AG04449 (cell line): ENCODE measurements at places on chromosomes 3 and 15.

DNA sequence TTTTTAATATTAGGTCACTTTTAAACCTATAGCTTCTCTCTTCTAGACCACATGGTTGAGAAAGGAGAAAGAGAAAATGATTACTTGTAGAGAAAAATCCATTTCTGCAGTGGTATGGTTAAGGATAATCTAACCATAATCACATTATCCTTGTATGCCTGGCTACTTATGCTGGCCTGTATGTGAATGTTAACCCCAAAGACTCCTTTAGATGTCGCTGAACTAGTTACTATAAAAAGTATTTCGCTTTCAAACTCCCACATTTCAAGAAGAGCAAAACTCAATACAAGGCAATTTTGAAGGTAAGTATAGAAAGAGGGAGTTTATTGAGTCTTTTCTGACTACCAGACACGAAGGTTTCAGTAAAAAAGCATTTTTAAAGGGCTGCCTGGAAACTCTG is 2.2 kb downstream of the KCTD6 start:
- no peak for DNase-seq

DNA sequence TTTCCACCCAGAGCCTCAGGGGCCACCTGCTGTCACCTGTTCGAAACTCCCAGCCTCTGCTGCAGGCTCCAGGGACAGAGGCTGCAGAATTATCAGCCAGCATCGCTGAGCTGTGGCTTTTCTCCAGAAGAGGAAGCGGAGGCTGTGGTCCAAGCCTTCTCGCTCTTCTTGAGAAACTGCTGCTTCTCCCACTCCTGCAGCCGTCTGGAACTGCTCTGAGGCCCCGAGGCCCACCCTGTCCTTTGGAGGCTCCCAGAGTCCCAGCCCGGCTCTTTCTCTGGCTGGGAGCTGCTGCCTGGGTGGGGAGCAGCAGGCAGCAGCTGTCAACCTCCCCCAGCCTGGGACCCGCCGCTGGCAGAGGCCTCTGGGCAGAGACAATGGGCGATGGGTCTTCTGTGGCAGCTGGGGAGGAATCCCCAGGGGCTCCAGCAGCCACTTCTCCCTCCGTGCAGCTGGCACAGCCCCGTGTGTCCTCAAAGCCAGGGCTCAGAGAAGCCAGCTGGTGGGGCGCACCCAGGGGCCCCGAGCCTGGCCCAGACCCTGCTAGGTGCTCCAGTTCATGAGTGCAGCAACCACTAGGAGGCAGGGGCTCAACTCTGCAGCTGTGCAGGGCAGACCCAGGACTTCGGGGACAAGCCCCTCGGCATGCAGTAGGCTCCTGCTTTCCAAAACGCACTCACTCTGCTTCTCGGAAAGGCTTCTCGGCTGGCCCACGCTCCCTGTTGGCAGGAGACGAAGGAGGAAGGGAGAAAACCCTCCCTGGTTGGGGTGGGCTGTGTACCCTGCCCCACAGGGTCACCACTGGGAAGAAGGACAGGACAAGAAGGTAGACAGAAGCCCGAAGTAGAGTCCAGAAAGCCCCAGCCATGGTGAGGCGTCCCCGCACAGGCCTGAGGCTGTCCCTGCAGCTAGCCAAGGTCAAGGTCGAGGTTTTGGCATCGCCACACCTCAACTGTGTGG is 49.9 kb upstream of the FURIN start:
- no peak for DNase-seq

DNA sequence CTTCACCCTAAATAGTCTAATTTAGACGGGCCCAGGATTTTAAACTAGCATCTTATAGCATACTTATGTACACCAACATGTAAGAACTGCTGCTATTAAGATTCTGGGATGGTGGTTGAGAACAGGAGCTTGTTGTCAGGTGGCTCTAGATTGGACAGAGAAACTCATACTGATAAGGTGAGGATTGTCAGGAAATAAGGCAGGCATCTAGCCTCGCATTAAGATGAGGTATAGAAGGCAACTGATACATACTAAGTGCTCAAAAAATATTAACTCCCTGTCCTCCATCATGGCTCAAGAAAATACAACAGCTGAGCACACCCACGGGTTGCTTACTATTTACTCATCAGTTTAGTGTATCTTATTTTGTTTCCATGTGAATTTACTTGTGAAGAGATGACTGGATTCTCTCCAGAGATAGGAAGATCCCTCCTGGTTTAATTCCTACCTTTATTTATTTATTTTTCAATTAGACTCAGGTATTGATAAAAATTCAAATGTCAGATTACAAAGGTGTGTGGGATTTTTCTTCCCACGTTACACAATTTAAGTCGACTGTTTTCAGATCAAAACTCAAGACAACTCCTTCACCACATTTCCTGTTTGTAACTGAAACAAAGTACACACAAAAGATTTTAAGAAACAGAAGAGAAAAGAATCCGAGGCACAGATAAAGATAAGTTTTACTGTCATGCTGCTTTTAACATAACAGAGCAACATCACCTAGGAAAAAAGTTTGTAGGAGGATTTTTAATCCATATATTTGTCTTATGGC is at the start of gene TRAT1:
TRAT1 (plus strand) TSS at position 664 of the 775 bp plus-strand sequence. CDS start 142 bp downstream, outside the sequence.
- DNase-seq = no peak

GRCh38 chr15:63104727-63105126 is 16.9 kb upstream of the LACTB start:
- no peak for DNase-seq

GRCh38 chr3:136787349-136787748 is 31.6 kb upstream of the SLC35G2 start:
- DNase-seq = peak; percentile 31

- DNase-seq = no peak
Observed at GRCh38 chr3:23944007-23944783, 891 bp upstream of the NR1D2 start.

- DNase-seq = no peak
Observed at GRCh38 chr3:46370839-46371518, at the start of gene CCR5. Gene CCR5, plus strand, starts transcription at chr3:46370946. Its CDS starts 1,957 bp downstream, at chr3:46372903.

GRCh38 chr3:157606011-157606851 is 103.0 kb upstream of the VEPH1 start:
- no peak for DNase-seq

- no peak for DNase-seq
Observed at GRCh38 chr15:59174151-59174834, 32.4 kb upstream of the LDHAL6B start.

DNA sequence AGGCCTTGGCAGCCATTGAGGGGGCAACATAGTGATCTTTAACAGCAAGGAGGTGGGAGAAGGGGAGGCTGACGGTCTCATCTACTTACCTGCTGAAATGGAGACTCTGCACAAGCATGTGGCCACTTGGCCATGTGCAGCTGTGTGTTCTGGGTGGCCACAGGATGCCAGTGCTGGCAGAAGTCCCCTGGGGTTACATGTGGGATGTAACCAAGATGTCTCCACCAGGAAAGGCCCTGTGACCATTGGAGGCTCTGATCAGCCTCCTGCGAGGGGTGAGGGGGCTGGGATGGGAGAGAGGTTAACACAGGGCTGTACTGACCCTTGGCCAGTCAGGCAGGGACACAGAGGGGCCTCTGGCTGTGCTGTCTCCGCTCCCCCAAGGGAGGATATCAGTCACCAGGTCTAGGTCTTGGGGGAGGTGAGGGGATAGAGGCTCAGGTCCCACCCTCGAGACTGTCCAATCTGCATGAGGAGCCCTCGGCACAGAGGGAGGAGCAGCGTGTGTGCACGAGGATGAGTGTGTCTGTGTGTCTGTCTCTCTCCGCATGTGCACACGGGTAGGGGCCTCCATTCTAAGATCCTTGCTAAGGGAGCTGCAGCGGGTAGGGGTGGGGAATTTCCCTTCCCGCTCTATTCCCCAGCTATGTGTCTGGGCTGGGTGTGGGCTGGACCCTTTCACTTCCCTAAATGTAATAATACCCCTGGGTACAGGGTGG is 19.5 kb downstream of the PRKCD start:
- DNase-seq = no peak

GRCh38 chr3:72995337-72995736 is 1.3 kb upstream of the PPP4R2 start:
- DNase-seq = no peak

- no peak for DNase-seq
Observed at GRCh38 chr15:25087137-25087536, 132.3 kb downstream of the SNRPN start.

DNA sequence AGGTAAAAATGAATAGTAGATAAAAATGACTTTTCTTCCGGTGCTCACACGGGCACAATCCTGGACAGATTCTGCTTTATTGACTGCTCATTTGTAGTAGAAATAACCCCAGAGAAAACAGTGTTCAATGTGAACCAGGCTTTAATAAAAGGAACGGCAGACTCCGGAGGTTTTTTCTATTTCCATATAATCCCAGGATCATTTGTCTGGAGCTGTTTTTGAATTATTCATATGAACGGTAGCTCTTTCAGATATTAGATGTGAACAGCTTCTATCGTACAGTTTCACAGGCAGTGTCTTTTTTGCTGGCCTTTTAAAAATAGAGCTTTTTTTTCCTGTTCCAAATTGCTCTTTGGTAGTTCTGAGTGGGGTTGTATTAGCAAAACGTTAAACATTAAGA is 347.3 kb downstream of the MFSD1 start:
- DNase-seq = no peak

DNA sequence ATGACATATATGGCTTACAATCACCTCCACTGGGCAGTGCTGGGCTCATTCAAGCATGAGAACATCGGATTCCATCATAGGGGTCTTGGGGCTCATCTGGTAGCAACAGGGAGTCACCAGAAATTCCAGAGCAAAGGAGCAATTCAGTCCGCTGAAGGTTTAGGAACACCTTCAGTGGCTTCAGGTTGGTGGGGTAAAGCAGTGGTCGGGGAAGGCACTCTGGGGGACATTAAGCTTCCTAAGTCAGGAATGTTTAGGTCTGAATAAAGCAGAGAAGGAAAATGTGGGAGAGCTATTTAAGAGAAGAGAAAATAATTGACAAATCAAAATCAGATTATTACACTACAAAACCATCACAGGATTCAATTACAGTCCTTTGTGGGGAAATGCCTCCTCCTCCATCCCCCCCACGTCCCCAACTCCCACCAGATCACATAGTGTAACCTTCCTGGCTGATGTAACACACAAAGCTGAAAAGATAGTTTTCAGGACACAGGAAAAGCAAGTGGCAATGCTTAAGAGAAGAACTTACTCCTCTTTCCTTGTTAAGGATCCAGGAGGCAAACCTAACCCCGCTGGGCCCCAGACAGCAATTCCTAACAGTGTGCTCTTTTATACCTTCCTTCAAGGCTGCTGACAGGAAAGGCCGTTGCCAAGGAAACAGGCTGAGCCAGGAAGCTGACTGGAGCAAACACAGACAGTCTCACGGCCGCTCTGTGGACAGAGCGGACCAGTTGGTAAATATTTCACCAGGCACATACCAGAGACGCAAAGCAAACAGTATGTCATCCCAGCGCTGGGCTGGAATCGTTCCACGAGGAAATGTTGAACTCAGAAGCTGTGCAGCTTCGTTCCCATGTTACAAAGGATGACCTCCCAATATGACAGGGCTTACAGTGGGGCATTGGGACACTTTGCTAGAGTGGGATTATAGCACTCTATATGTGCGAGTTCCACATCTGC is 57.5 kb upstream of the LMCD1 start:
- peak; percentile 99 for DNase-seq

- no peak for DNase-seq
Observed at GRCh38 chr3:193962986-193963685, 172.8 kb upstream of the HES1 start.

DNA sequence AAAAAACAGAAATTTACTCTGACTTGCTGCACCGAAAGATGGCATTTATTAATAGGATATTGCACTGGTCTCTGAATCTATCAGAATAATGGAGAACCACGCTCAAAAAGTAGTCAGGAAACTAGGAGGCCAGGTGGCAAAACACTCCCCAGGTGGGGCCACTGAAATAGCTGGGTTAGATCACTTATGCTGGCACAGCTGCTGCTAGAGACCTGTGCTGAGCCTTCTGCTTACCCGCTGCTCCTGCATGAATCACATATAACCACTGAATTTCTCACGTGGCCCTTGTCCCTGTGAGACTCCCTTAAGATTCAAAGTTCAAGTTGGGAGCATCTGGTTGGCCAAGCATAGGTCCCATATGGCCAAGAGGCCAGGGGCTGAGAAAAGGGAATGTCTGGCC is 66.0 kb upstream of the OXTR start:
- DNase-seq = no peak

GRCh38 chr15:48963524-48964113 is at the start of gene SHC4:
Gene SHC4, minus strand, starts transcription at chr15:48963919. Its CDS starts 904 bp downstream, at chr15:48963015.
- no peak for DNase-seq

- peak; percentile 29 for DNase-seq
Observed at GRCh38 chr3:171620825-171621434, 160.7 kb upstream of the TNIK start.

- DNase-seq = no peak
Observed at GRCh38 chr15:63672369-63672768, 75.2 kb downstream of the FBXL22 start.

DNA sequence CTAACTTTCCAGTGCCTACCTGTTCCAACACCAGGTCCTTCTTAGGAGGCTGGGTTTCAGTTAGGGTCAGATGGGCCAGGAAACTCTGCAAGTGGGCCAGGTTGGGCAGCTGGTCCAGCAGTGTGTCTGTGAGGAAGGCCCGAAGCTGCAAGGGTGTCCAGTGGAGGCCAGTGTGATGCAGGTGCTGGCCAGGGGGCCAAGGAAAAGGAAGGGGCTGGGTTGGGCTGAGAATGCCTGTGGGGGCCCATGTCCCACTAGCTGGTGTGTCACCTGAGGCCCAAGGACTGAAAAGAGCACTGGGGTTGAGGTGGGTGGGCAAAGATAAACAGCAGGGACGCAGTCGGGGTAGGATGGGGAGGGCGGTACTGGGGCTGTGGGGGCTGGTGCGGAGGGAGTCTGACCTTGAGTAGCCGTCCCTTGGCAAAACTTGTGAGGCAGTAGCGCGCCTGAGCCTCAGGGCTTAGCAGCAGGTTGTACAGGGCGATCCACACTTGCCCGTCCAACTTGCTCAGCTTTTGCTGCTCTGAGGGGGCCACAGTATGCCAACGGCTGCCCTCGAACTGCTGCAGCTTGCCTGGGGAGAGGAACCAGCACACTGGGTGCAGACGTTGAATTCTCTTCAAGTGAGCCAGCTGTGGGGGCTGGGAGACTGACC is 1.5 kb upstream of the RASSF1 start:
- no peak for DNase-seq

DNA sequence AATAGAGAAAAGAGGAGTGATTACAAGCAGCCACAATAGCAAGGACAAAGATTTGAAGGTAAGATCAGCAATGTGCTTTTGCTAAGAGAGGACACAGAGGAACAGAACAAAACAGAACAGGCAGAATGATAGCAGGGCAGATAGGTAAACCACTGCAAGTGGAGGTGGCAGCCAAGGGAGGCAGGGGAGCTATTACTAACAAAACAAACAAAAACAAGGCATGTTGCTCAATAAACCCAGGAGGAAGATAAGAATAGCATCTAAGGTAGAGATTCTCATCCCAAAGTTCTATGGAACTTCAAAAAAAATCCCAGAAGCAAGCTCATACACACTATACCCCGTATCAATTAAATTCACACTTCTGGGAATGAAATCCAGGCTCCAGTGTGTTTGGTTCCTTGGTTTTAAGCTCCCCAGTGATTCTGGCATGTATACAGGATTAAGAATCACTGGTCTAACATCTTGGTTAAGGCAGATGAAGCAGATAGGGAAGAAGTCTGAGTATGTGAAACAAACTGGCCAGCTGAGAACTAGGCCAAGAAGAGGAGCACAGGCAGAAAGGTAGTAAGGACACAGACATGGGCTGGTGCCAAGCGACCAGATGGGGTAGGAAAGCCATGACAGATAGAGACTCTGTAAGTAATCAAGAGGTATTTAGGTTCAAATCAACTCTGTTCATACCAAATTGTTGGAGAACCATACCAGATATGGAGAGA is 189.2 kb downstream of the DTWD1 start:
- no peak for DNase-seq
